Panc1 (cell line): ENCODE measurements at places on chromosomes 1 and 21. TPM values are rescaled to one million over a fixed set of nuclear protein-coding genes. Genes with fewer than 3 reads are reported as not detected.
A peak's percentile ranks its signal among the peaks of the same experiment; 100 is the strongest.

GRCh38 chr1:37556712-37557196 is at the start of gene DNALI1:
Gene DNALI1, plus strand, starts transcription at chr1:37556940. Its CDS starts 55 bp downstream, at chr1:37556995.
- no peak for DNase-seq

GRCh38 chr1:3685906-3686305 is 33.6 kb downstream of the TP73 start:
- no peak for DNase-seq

GRCh38 chr1:18350747-18351146 is 130.0 kb upstream of the KLHDC7A start:
- no peak for DNase-seq

DNA sequence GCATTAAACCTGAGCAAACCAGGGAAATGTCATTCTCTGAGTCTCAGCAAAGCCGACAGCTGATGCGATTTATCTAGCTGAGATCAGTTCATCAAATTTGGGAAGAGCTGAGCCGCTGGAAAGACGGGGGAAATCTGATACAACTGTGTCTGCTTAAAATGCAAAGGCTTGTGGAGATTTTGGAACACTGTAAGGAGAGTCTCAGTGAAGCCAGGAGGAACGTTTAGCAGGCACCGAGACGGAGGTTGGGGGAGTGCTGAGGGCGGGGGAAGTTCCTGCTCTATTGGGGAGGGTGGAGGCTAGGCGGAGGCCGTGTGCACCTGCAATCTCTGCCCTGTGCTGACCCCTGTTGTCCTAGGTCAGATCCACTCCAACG is 143.2 kb upstream of the CSF3R start:
- DNase-seq, result no peak

SRSF10 gene
- 137 TPM for total RNA-seq

OR2L8 gene
- not detected for total RNA-seq

DNA sequence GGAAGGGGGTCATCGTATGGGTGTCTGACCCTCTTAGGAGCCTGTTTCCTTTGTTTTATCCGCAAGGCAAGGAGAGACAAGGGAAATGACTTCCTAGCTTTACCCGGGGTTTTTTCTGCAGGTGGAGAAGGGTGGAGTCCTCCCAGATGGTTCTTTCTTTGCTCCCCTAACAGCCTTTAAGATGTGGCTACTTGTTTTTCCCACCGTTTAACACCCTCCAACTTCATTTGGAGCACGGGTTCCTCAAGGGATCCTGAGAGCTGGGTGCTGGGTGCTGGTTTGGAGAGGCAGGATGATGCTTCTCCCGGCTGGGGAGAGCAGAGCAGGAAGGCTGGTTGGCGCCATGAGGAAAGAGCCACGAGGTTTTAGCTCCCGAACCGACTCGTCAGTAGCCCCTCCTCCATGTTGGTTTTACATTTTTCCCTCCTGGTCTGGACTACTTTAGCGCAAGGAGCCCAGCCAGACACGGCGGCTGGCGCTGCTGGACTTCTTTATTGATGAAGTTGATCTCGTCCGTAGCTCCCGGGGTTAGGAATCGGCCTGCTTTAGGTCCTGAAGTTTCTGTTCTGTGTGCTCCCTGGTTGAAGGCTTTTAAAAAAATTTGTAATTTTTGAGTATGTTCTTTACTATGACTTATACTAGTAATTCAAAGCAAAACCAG is 1.4 kb downstream of the UCK2 start:
- DNase-seq, result peak; percentile 41

DNA sequence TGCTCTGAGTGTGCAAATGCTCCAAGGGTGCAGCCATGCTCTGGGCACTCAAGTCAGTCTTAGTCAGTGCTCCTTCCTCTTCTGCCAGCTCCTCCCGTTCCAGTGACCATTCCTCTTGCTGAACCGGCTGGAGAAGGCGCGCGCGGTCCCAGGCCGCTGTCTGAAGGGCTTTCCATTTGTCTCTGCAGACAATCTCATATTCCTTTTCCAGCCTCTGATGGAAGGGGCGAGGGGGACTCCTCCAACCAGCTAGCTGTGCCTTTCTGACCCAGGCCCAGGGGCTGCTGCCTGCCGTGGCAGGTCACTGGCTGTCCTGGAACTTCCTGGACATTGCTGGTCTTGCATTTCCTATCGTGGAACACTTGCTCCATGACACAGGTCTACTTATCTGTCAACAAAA is 67.5 kb downstream of the RIPK4 start:
- no peak for DNase-seq

DNA sequence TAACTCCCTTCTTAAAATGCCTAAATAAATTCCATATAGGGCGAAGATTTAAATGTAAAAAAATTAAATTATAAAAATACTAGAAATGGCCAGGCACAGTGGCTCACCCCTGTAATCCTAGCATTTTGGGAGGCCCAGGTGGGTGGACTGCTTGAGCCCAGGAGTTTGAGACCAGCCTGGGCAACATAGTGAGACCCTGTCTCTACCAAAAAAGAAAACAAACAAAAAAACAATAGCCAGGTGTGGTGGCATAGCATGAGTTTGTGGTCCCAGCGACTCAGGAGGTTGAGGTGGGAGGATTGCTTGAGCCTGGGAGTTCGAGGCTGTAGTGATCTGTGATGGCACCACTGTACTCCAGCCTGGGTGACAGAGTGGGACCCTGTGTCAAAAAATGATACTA is 17.8 kb downstream of the SORT1 start:
- no peak for DNase-seq

A3GALT2 gene
- not detected for total RNA-seq

CFH gene
- 0.36 TPM for total RNA-seq

DNA sequence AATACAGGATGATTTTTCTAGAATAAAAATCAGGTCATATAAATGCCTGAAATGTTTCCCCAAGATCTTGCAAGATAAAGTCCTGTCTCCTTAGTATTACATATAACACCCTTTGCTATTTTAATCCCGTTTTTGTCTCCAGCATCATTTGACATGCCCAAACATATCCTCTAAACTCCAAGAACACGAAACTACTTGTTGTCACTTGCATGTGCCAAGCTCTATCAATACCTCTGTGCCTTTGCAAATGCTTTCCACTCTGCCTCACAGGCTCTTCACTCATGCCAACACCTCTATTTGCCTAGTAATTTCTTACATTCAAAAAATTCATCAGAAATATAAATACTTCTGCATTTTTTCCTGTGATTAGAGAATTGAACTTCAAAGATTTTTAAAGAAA is 37.9 kb downstream of the LRRIQ3 start:
- DNase-seq, result no peak

SYCP1 gene
- not detected for total RNA-seq

LINGO4 gene
- not detected for total RNA-seq

DNA sequence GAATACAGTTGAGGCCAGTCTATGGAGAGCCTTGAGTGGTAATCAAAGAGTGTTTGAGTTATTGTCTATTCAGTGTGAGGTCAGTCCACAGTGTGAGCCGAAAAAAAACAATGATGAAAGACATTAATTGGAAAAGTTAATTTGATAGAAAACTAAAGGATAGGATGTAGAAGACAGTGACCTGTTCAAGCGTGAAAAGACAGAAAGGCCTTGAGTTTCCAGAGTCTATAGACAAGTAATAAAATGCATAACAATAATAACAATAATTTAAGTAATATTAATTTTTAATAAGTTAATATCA is 90.4 kb downstream of the SLC30A10 start:
- DNase-seq, result no peak

GRCh38 chr1:114310695-114311271 is 157.1 kb upstream of the SYT6 start:
- no peak for DNase-seq

DNA sequence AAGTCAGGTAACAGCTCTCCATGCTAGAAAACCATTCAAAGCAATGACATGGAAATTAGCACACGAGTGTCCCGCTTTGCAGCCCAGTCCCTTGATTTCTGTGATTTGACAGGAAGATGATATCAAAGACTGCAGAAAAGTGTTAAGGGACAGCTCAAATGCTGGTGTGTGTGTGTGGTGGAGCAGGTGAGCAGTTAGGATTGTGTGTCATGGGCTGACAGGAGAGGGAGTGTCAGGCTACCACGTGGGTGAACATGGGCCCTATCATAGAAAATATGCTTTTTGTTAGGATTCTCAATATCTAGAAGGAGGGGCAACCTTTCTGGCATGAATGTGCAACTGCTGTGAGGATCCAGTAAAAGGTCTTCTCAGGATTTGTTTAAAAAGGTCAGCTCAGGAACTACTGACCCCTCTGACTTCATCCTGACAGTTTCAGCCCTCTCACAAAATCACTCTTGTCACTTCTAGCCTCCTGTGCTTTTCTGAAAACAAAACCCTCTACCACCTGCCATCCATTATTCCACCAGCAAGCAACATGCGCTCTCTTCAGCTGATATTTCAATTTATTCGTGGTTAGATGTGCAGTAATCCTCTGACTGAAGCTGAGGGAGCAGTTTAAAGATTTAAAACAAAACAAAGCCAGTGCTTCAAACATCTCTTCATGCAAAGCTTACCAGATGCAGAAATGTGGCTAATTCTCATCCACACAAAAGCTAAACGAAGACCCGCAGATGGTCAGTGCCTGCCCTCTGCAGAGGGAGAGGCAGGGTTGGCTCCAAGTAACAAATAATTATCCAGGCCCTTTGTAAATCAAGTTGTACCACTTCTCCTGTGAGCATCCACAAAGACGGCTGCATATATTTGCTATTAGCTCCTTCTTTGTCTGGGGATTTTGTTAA is 397.9 kb downstream of the PTBP2 start:
- DNase-seq, result no peak

DNA sequence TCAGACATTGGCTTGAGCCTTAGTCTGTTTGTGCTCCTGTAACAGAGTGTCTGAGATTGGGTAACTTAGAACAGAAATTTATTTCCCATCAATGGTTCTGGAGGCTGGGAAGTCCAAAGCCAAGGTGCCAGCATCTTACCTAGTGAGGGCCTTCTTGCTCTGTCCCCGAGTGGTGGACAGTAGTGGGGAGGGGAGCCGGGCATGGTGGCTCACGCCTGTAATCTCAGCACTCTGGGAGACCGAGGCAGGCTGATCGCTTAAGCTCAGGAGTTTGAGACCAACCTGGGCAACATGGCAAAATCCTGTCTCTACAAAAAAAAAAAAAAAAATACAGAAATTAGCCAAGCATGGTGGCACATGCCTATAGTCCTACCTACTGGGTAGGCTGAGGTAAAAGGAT is 336.5 kb upstream of the VAMP3 start:
- DNase-seq, result no peak

GRCh38 chr1:174315239-174315638 is 132.5 kb upstream of the GPR52 start:
- DNase-seq, result no peak

- DNase-seq, result no peak
Measured at GRCh38 chr21:40732253-40733023, 114.5 kb downstream of the DSCAM start.

DNA sequence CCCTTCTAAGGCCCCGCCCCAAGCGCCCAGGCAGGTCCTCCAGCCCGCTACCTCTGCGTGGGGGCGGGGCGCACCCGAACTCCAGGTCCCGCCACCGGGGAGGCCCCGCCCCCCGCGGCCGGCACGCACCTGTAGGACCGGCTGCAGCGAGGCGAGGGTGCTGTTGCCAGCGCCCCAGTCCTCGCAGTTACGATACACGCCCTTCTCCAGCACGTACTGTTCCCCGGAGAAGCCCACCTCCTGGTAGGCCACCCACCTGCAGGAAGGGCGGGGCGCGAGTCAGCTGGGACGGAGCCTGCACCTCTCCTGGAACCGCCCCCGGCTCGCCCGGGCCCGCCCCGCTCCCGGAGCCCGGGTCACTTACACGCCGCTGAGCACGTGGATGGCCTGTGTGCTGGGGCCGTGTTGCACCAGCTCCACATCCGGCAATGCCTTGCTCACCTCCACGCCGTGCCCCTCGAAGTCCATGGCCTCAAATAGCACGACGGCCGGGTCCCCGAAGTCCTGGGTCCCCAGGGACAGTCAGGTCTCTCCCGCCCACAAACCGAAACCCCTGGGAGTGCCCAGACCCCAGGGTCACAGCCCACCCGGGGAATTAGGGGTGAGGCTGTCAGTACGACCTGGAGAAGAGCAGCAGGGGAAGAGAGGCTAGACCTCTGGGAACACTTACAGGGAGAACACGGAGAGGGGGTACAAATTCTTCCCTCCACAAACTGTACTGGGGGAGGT is 17.3 kb downstream of the CRYBG2 start:
- no peak for DNase-seq

- no peak for DNase-seq
Measured at GRCh38 chr21:46443910-46444309, 14.8 kb upstream of the DIP2A start.

KPRP gene
- not detected for total RNA-seq

RGS18 gene
- total RNA-seq, result not detected

CPT2 gene
- total RNA-seq, result 18.9 TPM
